Vagina (tissue), 2 donors: ENCODE measurements at places on chromosomes 11 and 22. TPM values are rescaled to one million over a fixed set of nuclear protein-coding genes. Genes with fewer than 3 reads are reported as not detected.

DNA sequence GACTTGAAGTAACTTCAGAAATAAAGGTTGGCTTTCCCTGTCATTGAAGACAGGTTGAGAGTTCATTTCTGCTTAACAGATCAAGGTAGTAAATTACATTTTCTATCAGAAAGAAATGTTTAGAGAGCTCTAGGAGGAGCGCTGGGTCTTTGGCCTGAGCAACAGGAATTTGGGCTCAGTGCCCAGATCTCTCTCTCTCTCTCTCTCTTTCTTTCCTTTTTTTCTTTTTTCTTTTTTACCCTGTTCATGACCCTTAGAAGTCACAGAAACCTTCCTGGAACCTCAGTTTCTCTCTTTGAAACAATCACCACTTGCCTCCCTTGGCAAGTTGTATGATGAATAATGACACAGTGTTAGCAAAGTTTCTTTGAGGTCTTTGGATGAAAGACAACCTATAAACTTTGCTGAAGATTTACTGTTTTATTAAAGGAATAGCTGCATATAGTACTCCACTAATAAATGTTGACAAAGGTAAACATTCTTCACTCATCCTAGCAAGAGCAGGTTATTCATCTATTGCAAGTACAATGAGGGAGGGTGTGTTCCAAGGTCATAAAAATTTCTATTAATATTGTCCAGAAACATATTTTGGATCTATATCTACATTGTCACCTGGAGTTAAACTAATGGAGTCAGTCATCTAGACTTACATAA, 35.5 kb upstream of the RASSF10 start:
- DNase-seq, result no peak

DNA sequence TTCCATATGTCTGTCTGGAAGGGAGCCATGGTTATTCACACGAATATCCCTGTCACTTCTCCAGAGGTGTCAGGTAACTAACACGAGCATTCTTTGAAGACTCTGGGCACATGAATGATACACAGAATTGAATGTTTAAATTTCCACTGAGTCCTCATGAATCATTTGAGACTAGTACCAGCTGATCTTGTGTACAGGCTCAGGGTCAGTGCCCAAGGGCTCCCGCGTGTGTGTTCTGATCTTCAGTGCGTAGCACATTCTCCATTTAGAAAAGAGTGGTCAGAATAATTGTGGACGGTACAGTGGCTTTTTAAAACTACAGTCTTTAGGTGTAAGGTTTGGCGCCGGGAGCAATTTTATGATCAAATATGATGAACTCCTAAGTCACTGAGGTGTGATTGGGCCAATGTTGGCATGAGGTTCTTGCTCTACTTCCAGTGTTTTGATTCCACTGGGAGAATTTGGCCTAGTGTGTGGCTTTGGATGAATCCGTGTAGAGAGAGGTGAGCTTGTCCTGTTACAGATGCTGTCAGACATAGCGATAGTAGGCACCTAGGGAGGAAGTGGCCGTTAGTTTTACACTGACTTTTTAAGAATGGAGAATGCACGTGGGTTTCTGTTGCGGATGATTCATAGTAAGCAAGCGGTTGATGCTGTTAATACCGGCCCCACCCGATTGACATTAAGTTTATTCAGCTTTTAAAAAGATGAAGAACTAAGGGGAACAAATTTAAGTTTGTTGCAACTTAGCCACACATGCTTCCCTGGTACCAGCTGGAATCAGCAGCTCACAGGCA, 22.2 kb downstream of the NUP50 start:
- DNase-seq, result no peak

GRCh38 chr11:48043111-48043990, 63.0 kb downstream of the PTPRJ start:
- no peak for DNase-seq

DNA sequence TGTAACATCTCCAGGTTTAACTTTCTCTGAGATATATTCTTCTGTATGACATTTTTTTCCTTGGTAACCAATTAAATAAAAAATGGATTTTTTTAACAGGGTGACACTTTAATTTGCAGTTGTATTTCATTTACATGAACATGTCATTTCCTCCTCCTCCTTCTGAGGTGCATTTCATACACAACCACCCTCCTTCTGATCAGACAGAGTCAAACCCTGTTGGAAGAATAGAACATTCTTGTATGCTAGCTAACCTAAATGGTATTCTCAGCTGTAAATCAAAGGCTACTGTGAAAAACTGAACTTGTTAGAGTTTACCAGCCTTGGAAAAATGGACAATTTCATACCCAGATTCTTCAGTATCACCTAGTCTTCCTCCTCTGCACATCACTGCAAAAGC, 52.7 kb upstream of the CHRM4 start:
- no peak for DNase-seq

- no peak for DNase-seq
These were observed 62.9 kb upstream of the CARD18 start for GRCh38 chr11:105202422-105202821.

DNA sequence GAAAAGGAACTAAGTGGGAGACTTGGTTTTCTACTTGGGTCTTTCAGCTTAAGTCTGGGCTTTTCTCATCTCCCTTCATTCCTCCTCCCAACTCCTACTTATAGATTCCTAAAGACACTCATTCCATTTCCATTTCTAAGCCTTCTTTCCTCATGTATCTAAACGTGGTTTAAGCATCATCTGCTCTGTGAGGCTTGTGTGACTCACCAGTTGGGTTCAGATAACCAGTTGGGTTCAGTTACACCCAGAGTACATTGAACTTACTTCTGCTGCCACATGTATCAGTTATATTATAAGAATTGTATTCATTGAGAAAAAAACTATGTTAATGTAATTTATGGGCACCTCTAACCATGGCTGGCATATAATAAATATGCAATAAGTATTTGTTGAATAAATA, 831.2 kb upstream of the CCDC90B start:
- DNase-seq, result no peak

- DNase-seq, result no peak
These were observed 124.3 kb downstream of the EHF start for GRCh38 chr11:34745195-34745594.

GRCh38 chr11:58893899-58894298, 45.4 kb upstream of the GLYATL1 start:
- DNase-seq, result no peak

GRCh38 chr11:119641983-119642745, 86.8 kb downstream of the NECTIN1 start:
- no peak for DNase-seq

GRCh38 chr11:118265954-118266353, 1.9 kb upstream of the MPZL2 start:
- no peak for DNase-seq

DNA sequence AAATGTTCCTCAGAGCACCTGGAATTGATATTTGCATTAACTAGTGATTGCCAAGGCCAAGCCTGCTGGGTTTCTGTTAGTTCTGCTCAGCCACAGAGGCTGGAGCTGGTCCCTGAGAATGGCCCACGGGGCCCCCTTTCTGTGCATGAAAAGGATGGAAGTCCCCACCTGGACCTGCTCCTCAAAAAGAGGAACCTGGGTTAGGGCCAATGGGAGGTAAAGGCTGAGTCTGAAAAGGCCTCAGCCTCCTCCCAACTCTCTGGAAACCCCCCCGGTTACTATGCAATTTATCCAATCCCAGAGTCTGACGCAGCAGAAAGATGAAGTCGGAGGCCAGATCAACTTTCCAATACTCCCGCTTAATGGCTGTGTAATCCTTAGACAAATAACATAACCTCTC, 6.8 kb upstream of the CREB3L1 start:
- no peak for DNase-seq

PRG2 gene
- not detected for total RNA-seq

ART1 gene
- not detected for total RNA-seq

OR5AL1 gene
- total RNA-seq, result not detected

OR8A1 gene
- not detected for total RNA-seq
